ENCODE measurements at places on chromosomes 16 and 17.

DNA sequence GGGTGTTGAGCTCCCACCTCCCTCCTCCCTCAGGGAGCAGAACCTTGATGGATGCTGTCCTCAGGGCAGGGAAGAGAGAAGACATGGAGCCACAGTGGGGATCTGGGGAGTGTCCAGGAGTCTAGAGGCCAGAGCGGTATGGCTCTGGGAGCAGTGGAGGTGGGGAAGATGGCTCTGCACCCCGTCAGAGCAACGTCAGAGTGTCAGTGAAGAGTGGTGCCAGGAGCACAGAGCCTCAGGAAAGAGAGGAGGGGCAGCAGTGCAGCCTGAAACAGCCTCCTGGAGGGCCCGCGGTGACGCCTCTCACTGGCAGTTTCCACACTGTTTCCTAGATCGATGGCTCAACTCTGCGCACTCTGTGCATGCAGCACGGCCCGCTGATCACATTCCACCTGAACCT is 23.2 kb upstream of the SLC5A11 start:
- DNase-seq: no peak

- no peak for DNase-seq
Measured at GRCh38 chr17:27239046-27239445, 54.9 kb upstream of the WSB1 start.

DNA sequence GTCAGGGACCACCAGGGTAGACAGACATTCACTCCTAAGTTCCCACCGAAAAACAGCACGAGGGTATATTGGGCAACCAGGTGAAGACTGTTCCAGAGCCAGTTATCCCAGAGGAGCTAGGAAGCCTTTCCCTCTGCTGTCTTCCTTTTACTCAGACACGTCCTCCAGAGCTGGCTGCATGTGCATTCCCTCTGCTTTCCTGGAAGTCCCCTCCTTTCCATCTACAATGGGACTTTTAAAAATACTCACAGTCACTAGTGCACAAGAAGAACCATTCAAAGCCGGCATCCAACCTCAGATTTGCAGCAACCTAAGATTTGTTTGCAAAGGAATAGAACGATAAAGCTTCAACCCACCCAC is 32.5 kb upstream of the CRISPLD2 start:
- DNase-seq: no peak

DNA sequence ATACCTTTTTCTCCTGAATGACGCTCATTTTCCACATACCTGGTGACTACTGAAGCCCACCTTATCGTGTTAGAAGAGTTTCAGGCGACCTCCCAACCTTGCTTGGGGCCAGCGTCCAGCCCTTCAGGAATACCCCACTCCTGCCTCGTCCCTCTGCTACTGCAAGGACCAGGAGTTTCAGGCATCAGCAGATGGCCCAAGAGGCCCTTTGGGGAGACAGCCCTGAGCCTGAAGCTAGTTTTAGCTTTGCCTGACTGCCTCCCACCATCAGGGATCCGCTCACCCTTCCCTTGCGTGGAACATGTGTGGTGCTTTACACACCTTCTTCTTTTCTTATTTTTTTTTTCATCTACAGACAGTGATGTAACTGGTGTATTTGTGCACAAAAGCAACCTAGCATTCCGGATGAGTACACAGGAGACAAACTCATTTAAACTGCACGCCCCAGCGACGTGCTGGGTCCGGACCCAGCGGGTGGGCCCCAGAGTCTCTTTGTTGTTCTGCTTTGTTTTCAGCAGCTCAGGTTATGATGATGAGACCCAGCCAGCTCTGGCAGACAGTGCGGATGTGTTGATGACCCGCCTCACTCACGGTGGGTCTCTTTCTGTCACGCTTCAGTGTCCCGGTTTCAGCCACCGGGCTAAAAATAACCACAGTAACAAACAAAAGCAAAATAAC is 242.4 kb downstream of the C16orf95 start:
- no peak for DNase-seq

- no peak for DNase-seq
Measured at GRCh38 chr17:82493226-82493781, 26.2 kb upstream of the FOXK2 start.

DNA sequence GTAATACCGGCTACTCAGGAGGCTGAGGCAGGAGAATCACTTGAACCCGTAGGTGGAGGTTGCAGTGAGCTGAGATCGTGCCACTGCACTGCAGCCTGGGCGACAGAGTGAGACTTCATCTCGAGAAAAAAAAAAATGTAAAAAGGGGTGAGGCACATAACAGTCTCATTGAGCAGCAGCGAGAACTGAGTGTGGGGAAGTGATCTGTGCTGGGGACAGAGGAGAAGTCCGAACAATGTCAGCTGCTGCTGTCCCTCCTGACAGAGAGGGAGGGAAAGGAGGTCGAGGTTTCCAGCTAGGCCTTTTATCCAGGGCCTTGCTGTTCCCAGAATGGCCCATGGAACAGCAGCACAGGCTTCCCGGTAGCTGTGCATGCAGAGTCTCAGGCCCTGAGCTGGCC is 14.0 kb downstream of the C16orf74 start:
- no peak for DNase-seq

Measured in right renal pelvis (tissue), 4 donors.